ENCODE measurements at places on chromosomes 3 and 15.

DNA sequence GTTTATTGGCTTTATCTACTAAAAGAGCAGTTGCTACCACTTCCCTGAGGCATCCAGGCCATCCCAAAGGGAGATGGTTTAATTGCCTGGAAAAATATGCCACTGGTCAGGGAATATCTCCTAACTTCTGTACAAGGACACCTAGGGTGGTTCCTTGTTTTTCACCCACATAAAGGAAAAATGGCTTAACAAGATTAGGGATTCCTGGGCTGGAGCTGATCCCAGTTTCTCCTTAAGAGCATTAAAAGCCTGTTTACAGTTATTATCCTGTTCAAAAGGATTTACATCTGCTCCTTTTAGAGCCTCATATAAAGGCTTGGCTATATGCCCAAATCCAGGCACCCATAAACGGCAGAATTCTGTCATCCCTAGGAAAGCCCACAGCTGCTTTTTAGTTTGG, 70.2 kb upstream of the WNT7A start:
- no peak for DNase-seq

DNA sequence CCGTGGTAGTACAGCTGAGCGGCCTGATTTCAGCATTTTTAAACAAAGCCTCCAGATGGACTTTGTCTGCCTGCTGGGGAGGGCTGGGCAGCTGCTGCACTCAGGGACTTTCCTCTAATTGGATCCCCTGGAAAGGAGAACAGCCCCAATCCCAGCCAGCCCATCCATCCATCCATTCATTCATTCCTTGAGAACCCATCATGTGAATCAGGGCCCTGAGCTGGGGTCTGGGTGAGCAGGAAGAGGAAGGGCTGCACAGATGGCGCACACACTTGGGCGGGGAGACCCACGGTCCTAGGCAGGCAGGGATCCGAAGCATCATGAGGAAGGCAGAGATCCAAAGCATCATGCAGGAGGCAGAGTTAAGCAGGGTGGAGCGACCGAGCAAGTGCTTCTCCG, 45.7 kb downstream of the TPRA1 start:
- DNase-seq, result no peak

DNA sequence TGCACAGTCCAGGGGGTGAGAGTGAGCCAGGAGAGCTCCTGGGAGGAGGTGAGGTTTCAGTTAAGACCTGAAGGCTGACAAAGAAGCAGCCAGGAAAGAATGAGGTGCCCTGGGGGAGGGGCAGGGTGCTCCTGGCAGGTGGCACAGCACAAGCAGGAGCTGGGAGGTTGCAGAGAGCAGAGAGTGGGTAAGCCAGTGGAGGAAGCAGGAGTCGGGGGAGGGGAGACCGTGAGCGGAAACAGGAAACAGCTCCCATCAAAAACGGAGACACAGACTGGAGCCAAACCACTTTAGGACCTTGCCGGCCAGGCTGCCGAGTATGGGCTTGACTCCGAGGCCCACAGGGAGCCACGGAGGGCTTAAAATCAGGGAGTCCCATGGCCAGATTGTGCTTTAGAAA, 12.1 kb upstream of the FBLN2 start:
- DNase-seq, result no peak

GRCh38 chr3:15575446-15575845, 25.9 kb downstream of the HACL1 start:
- no peak for DNase-seq

GRCh38 chr3:120355486-120355885, 6.3 kb upstream of the LRRC58 start:
- no peak for DNase-seq

- DNase-seq, result no peak
Observed at GRCh38 chr15:94238539-94239118, 7.3 kb downstream of the MCTP2 start.

GRCh38 chr3:126889276-126890201, 93.4 kb upstream of the PLXNA1 start:
- no peak for DNase-seq

GRCh38 chr3:133841196-133841595, 35.6 kb downstream of the SRPRB start:
- DNase-seq, result no peak
